ENCODE measurements at places on chromosomes 12 and 14.

DNA sequence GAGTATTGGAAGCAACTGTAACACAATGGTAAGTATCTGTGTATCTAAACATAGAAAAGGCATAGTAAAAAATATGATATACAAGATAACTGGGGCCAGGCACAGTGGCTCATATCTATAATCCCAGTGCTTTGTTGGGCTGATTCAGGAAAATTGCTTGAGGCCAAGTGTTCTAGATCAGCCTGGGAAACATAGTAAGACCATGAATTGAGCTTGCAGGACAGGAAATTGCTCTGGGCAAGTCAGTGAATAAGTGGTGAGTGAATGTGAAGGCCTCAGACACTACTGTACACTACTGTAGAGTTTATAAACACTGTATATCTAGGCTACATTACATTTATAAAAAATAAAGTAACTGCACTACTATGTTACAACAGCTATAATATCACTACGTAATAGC lies 75.2 kb downstream of the GPR135 start:
- H3K27ac ChIP-seq: no peak overlapping the region
- H3K4me1 ChIP-seq: no peaks in the 10 kb centered on the region
- H3K27me3 ChIP-seq: no peaks in the 10 kb centered on the region
- no peak for DNase-seq
- H3K4me3 ChIP-seq: no peak overlapping the region

DNA sequence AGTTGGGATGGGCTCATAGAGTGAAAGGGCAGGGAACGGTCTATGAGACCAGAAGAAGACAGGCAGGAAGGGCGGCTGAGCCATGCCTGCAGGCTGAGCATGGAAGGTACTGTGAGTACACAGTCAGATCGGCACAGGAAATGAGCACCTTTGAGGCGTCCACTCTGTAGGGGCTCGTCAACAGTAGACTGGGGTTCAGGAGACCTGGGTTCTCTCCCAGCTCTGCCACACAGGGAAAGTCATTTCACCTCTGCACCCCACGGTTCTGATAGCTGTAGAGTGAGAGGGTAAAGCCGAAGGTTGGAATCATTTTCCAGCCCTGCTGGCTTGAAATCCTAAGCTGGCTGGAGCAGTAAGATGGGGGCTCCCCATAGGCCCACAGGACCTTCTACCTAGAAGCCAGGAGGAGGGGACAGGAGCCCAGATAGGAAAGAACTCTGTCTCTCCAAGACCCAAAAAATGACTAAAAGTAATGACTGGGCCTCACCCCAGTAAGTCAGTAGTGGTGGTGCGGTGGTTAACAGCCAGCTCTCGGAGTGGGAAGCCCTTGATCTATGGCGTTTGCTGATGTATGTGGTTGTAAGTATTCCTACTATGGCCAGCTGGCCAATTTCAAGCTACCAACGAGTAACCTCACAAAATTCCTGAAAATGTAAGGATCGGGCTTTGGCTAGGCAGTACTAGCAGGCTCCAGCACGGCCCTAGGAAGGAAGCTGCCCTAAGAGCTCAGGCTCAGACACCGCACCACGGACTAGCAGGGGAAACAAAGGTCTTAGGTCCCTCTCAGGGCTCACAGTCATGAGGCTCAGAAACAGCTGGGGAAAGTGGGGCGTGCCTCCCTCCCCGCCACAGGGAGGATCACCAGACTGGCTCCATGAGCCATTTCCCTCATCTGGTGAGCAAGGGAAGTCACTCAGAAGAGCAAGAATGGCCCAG lies 10.3 kb upstream of the CD27 start:
- no peaks in the 10 kb centered on the region for H3K36me3 ChIP-seq
- DNase-seq: peak; percentile 24
- no peak overlapping the region for H3K4me3 ChIP-seq
- H3K27me3 ChIP-seq: no peaks in the 10 kb centered on the region
- no peak overlapping the region for H3K27ac ChIP-seq

DNA sequence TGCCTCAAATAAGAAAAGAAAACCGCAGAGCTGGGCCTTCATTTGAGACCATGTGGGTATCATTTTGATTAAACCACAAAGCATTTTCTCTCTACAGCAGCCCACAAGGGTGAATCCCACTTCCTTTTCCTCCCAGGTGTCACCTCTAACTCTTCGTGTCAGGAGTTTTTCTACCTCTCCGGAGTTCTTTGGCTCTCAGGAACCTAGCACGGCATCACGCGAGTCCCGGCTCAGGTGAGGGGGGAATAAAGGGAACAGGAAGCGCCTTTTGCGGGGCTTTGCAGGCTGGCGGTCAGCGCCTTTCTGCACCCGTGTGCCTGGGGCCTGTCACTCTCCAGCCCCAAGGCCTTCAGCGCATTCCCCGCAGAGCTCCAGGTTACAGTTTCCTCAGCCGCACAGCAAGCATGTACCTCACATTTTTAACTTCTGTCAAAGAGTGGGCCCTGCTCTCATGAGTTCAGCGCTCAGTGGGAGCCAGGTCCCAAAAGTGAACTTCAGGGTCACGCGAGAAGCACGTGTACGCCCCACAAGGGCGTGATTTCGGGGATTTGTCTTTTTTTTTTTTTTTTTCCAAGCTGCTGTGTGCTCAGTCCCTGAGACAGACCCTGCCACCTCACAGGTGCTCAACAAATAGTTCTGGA lies 740 bp upstream of the PRPF40B start:
- H3K27ac ChIP-seq: peak overlapping the region; percentile 65
- no peaks in the 10 kb centered on the region for H3K36me3 ChIP-seq
- peaks cover 22% of the 10 kb centered on the region for H3K4me1 ChIP-seq
- peak overlapping the region; percentile 94 for H3K4me3 ChIP-seq

- H3K27ac ChIP-seq: no peak overlapping the region
- no peaks in the 10 kb centered on the region for H3K36me3 ChIP-seq
Observed at GRCh38 chr14:44505588-44505987, 1.5 kb downstream of the FSCB start.

DNA sequence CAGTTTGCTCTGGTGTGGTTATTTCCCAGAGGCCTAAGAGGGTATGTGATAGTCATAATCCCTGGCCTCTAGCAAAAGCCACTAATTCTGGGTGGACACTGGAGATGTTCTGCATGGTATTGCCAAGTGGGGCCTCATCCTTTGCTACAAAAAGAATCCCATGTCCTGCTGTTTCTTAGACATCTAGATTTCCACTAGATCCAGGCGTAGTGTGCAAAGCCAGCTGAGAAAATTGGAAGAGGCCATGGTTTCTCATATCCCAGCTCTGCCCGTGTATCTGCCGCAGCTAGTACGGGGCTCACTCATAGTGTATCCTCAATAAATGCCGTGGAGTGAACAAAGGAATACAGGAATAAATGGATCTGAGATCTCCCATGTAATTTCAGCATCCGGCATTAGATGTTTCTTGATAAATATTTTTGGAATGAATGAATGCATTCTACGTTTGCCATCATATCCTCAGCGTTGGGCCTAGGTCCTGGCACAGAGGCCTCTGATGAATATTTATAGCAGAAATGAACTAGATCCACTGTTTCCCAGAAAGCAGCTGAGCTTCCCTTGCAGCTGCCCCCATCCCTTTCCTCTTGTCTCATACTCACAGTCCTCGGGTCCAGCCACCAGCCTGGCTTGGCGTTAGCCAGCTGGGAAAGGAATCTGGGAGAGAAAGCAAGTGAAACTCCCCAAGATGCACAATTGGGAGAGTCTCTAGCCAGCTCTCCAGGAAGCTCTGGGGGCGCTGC lies 76.3 kb upstream of the NOS1 start:
- no peaks in the 10 kb centered on the region for H3K36me3 ChIP-seq
- no peak overlapping the region for H3K27ac ChIP-seq
- H3K27me3 ChIP-seq: no peaks in the 10 kb centered on the region
- no peak overlapping the region for H3K4me3 ChIP-seq
- no peaks in the 10 kb centered on the region for H3K4me1 ChIP-seq

DNA sequence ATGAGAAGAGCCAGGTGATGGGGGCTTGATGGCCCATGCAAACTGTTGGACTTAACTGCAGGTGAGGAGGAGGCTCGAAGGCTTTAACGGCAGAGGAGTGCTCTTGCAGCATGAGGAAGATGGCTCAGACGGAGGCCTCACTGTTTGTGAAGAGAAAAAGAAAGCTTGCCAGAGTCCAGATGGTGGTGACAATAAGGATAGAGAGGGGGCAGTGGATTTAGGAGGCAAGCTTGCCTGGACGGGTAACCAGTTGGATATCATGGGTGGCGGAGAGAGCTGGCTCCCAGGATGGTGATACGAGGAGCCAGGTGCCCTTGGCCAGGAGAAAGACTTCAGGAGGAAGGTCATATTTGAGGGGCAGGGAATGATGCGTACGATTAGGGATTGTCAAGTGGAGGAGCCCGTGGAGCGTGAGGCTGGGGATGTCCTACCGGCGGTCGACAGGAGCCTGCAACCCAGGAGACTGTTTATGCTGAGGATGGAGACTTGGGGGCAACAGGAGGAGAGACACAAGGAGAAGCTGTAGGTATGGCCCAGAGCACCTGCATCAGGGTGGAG lies 71.8 kb downstream of the CACNA1C start:
- no peaks in the 10 kb centered on the region for H3K4me1 ChIP-seq
- no peaks in the 10 kb centered on the region for H3K36me3 ChIP-seq
- no peak overlapping the region for H3K27ac ChIP-seq
- no peak for DNase-seq
- H3K27me3 ChIP-seq: no peaks in the 10 kb centered on the region

DNA sequence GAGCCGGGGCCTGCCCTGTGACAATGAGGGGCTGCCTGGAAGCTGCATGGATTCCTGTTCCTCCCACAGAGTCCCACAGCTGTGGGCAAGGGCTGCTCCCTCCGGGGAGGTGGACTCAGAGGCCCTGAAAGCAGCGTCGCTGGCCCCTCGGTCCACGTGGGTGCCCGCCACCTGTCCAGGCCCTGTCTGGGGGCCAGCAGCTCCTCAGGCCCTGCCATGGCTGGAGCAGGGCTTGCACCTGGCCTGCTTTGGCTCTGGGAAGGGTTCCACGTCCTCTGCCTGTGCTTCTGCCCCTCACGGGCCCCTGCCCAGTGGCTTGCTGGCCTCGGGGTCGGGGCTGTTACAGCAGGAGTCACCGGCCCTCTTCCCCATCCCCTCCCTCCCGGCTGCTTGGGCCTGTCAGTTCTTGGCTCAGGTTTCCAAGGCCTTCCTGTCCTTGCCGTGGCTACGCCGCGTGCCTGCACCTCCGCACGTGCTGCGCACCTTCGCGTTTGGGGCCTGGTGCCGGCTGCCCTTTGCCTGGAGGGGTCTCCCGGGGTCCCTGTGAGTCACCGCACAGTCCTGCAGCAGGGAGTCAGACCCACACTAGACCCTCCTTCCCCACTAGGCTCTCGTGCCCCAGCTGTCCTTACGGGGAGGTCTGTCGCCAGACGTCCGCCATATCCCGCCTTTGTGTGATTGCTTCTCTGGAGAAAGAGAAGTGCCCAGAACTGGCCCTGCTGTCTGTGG lies 5.8 kb downstream of the FBRSL1 start:
- peaks cover 76% of the 10 kb centered on the region for H3K4me1 ChIP-seq
- DNase-seq: no peak

GRCh38 chr12:84825149-84825548 lies 87.5 kb downstream of the SLC6A15 start:
- H3K27ac ChIP-seq: no peak overlapping the region
- no peak overlapping the region for H3K4me3 ChIP-seq
- no peak for DNase-seq
- no peaks in the 10 kb centered on the region for H3K36me3 ChIP-seq
- H3K4me1 ChIP-seq: no peaks in the 10 kb centered on the region

GRCh38 chr12:130920119-130920703 lies 33.5 kb upstream of the ADGRD1 start:
- no peaks in the 10 kb centered on the region for H3K4me1 ChIP-seq
- peaks cover 7% of the 10 kb centered on the region for H3K27me3 ChIP-seq
- DNase-seq: no peak
- H3K36me3 ChIP-seq: no peaks in the 10 kb centered on the region

- no peak for DNase-seq
- peaks cover 5% of the 10 kb centered on the region for H3K36me3 ChIP-seq
Observed at GRCh38 chr14:89493877-89494634, 77.0 kb upstream of the FOXN3 start.

GRCh38 chr12:49567302-49567610 lies 686 bp downstream of the MCRS1 start:
- no peaks in the 10 kb centered on the region for H3K27me3 ChIP-seq
- H3K4me3 ChIP-seq: peak overlapping the region; percentile 100
- peaks cover 25% of the 10 kb centered on the region for H3K36me3 ChIP-seq
- H3K4me1 ChIP-seq: peaks cover 49% of the 10 kb centered on the region

DNA sequence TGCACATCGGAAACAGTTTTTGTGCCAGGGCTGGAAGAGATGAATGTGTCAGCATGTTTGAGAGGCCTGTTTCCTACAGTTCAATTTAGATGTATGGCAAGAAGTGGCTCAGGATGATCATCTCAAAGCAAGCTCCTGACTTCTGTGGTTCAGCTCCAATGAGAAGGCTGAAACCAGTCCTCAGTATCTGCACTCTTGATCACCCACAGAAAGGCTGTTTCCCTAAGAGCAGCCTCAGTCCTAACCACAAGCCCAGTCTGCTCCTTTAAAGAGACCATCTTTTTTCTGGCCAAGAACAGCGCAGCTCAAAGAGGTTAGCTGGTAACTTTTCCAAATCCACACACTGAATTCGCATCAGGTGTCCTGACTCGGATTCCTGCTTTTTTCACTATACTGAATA lies 19.2 kb downstream of the CSRP2 start:
- no peaks in the 10 kb centered on the region for H3K27me3 ChIP-seq
- H3K36me3 ChIP-seq: no peaks in the 10 kb centered on the region
- no peaks in the 10 kb centered on the region for H3K4me1 ChIP-seq
- H3K27ac ChIP-seq: no peak overlapping the region
- no peak overlapping the region for H3K4me3 ChIP-seq

DNA sequence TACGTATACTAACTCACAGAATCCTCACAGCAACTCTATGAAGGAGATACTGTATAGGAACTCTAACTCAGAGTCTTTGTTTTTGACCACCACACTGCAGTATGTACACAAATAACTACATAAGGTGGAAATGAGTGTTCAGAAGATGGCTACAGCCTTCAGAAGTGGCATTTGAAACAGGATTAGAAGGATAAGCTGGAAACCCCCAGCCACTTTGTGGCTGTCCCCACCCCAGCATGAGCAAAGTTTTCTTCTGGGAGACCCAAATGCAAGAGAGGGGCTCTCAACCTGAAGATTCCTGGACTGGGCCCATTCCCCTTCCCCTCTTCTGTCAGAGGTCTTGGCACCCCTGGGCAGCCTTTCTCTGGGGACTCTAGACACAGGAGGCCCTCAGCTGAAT lies 43.2 kb upstream of the PNMA1 start:
- H3K4me3 ChIP-seq: peak overlapping the region; percentile 73
- H3K27me3 ChIP-seq: no peaks in the 10 kb centered on the region
- H3K27ac ChIP-seq: peak overlapping the region; percentile 98
- DNase-seq: no peak

DNA sequence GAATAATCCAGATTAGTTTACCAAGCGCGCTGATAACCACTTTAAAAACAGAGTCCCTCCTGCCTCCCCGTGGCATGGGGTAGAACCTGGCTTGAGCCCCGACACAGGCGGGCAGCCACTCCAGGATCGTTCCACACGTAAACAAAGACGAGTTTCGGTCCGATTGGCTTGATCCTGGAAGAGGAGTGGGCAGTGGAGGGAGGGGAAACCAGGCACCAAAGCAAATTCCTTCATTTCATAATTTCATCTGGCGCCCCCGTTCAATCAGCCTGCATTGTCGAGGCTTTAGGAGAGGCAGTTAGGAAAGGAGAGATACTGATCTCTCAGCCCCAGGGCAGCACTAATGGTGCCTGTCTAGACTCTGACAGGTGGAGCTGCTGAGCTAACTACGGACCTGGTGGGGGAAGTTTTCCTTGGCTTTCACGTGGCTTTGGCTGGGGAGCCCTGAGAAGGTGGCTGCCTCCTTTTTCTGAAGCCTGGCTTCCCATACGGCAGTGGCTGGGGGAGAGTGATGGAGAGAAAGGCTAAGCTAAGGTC lies 751 bp upstream of the GPRC5A start:
- peak overlapping the region; percentile 56 for H3K4me3 ChIP-seq
- DNase-seq: peak; percentile 16
- no peaks in the 10 kb centered on the region for H3K36me3 ChIP-seq
- peaks cover 6% of the 10 kb centered on the region for H3K27me3 ChIP-seq
- no peak overlapping the region for H3K27ac ChIP-seq
- H3K4me1 ChIP-seq: peaks cover 11% of the 10 kb centered on the region

Measured in CD4-positive, alpha-beta memory T cell (primary cell).